Airway epithelial cell (primary cell): ENCODE measurements at places on chromosomes 16 and 17. TPM values are rescaled to one million over a fixed set of nuclear protein-coding genes. Genes with fewer than 3 reads are reported as not detected.

The KCNJ12 gene
- 0.07 TPM in 1 of 2 replicates, not detected in the other for total RNA-seq

The TMED6 gene
- total RNA-seq, result not detected in 2 replicates

The OTOP3 gene
- total RNA-seq, result 0.14 and 0.56 TPM in 2 replicates

The CD79B gene
- total RNA-seq, result not detected in 2 replicates

The DHRS13 gene
- total RNA-seq, result 11.6 and 12.9 TPM in 2 replicates

The RCVRN gene
- total RNA-seq, result not detected in 2 replicates

The TCAP gene
- total RNA-seq, result 0.05 and 0.14 TPM in 2 replicates

The TOX3 gene
- 0.05 TPM in 1 of 2 replicates, not detected in the other for total RNA-seq

The ABR gene
- 45.8 and 53.5 TPM in 2 replicates for total RNA-seq

The NOXO1 gene
- total RNA-seq, result 1.1 and 2.2 TPM in 2 replicates

The KRT28 gene
- total RNA-seq, result not detected in 2 replicates

The LGALS9B gene
- 0.79 and 2.5 TPM in 2 replicates for total RNA-seq

The SCN4A gene
- total RNA-seq, result not detected in 2 replicates

The MAPT gene
- total RNA-seq, result 0.14 and 0.51 TPM in 2 replicates

The SLC38A8 gene
- not detected in 2 replicates for total RNA-seq

The WSCD1 gene
- not detected in 2 replicates for total RNA-seq

The PGAP3 gene
- total RNA-seq, result 8.0 and 9.7 TPM in 2 replicates
